ENCODE measurements at places on chromosomes 4 and X.

GRCh38 chr4:66094070-66094469 lies 423.8 kb upstream of the EPHA5 start:
- ATAC-seq = no peak

DNA sequence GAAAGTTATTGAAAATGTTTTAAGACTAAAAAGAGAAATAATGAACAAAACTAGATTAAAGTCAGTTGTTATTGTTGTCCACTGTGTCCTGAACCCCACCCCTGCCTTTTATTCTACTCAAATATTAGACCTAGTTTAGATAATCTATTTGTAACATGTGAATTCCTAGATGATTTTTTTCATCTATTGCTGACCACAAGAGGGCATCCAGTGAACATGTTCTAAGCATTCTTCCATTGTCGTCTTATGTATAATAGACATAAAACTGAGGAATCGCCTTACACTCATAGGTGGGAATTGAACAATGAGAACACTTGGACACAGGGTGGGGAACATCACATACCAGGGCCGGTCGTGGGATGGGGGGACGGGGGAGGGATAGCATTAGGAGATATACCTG lies 36.4 kb upstream of the HPRT1 start:
- ATAC-seq = no peak

- no peak for ATAC-seq
Measured at GRCh38 chr4:139005774-139006173, 9.8 kb upstream of the NOCT start.

GRCh38 chr4:6852582-6852981 lies 57.0 kb upstream of the TBC1D14 start:
- no peak for ATAC-seq

DNA sequence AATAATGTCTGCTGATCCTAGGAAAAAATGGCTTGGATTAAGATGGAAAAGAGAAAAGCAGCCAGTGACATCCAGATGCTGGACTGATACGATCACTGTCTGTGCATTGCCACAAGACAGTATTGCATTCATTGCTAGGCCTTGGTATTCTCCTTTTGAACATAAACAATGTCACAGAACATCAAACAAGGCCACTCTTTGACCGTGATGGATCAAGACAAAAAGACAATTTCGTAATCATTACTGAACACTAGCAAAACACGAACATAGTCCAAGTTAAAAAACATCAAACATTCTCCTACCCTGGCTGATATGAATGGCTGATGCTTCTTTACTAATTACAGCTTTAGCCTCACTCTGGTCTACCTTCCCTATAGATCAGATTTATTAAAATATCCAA lies 374.1 kb upstream of the CXorf51B start:
- no peak for ATAC-seq

DNA sequence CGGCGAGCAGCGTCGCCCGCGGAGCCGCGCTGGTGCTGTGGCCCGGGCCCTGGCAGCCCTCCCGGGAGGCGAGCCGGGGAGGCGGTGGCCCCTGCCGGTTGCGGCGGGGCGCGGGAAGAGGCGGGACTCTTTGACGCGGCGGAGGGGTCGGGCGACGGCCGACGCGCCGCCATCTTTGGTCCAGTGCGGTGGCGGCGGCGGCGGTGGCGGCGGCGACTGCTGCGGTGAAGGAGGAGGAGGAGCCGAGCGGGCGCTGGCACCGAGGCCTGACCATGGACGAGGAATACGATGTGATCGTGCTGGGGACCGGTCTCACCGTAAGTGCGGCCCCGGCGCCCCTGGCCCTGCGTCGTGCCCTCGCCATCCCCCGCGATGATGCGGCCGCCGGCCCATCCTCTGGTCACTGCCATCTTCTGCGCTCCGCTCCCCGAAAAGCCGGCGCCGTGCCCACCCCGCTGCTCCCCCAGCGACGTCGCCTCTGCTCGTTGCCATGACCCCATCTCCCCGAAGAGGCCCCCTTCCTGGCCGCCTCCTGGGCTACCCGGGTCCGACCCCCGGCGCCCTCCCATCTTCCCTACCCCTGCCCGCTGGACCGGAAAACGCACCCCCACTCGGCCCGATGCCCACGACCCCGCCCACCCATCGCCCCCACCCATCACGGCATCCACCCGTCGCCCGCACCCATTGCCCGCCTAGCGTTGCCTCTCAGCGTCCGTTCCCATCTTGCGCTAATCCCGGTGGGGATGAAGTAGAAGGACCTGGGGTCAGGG lies at the start of gene GDI1:
Gene GDI1 (plus strand): TSS at position 172 of the 770 bp plus-strand sequence. CDS start 101 bp downstream, at position 273.
- ATAC-seq = peak; percentile 50

DNA sequence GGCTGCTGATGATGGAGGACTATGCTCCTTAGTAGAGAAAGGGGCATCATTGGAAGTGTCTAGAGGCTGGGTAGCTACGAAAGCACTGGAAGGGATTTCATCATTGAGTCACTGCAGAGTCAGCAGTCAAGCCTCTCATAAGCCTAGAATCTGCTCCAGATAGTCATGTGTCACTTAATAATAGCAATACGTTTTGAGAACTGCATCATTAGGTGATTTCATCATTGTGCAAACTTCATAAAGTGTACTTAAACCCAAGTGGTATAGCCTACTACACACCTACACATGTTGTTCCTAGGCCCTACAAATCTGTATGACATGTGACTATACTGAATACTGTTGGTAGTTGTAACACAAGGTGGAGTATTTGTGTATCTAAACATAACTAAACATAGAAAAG lies 165.6 kb downstream of the PTTG2 start:
- no peak for ATAC-seq

DNA sequence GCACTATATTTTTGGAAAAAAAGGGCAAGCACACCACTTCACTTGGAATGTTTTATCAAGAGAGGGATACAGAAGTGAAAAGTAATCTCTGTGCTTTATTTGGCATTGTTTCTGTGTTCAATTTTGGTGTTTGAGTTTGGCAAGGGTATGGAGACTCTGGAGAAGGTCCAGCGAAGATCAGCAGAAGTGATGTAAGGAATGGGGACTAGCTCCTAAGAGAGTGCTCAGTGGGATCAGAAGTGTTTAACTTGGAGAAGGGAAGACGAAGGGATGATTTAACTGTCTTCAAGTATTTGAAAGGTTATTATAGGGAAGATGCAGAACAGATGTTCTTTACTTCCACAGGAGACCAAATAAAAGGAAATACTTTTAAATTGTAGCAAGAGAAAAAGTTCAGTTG lies 74.3 kb downstream of the CFAP299 start:
- ATAC-seq = no peak

- ATAC-seq = peak; percentile 57
Measured at GRCh38 chrX:53284684-53285447, 3.5 kb upstream of the IQSEC2 start.

DNA sequence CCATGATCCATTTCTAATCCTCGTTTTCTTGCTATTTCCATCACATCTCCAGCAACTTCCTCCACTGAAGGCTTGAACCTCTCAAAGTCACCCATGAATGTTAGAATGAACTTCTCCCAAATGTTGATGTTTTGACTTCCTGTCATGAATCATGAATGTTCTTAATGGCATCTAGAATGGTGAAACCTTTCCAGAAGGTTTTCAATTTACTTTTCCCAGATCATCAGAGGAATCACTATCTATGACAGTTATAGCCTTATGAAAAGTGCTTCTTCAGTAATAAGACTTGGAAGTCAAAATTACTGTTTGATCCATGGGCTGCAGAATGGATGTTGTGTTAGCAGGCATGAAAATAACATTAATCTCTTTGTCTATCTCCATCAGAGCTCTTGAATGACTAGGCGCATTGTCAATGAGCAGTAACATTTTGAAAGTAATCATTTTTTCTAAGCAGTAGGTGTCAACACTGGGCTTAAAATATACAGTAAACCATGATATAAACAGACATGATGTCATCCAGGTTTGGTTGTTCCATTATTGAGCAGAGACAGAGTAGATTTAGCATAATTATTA lies 268.2 kb downstream of the KCNIP4 start:
- ATAC-seq = no peak

DNA sequence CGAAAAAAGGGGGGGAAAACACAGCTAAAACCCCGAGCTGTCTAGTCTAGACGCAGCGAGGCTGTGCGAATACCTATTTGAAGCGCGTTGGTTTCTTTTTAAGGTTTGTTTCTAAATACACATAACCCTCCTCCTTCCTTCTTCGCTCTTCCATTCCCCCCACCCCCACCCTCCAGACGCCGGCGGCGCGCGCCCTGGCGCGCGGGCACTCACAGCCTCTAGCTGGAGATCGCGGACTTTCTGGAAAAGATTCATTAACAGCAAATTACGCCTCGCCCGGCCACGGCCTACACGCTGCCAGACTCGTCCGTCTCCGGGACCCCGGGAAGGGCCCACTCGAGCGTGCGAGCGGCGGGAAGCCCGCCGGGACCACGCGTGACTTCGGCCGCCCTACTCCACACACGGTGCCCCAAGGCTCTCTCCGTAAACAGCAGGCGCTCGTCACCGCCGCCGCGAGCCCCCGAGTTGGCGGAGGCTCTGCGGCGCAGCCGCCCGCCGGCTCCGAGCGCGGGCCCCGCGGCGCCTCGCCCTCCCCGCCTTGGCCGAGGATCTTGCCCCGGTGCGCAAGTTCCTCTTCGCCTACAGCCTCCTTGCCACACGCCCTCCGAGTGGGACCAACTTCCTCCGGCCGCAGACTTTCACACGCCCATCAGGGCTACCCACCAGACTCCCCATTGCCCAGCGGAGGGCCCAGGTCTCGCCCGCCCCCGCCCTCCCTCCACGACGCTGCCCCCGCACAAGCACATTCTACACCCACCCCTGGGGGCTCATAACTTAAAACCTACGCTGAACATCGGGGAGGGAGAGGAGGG lies 2.0 kb downstream of the BCOR start:
- ATAC-seq = peak; percentile 24

- no peak for ATAC-seq
Measured at GRCh38 chr4:61877266-61877665, 677.1 kb downstream of the ADGRL3 start.

- no peak for ATAC-seq
Measured at GRCh38 chr4:22667332-22667940, 25.3 kb upstream of the GBA3 start.

GRCh38 chr4:145808848-145809512 lies 129.0 kb downstream of the C4orf51 start:
- ATAC-seq = no peak
